ENCODE measurements at places on chromosomes 16 and 17.

DNA sequence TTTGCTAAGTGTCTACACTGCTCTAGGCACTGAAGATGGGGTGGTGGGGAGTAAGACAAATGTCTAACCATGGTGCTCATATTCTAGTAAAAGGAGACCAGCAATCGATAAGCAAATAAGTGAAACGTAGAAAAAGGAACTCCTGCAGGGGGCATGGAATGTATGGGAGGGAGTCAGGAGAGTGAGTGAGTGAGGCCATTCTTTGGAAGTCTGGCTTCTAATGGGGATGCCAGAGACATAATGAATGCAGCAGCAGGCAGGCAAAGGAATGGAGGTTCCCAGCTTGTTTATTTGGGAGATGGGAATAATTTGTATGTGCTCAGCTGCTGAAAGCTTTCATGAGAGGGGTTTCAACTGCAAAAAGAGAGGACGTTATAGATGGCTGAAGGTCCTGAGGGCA, 216.4 kb upstream of the DYNLRB2 start:
- no peak for DNase-seq

GRCh38 chr16:85145188-85145587, 32.9 kb upstream of the CIBAR2 start:
- no peak for DNase-seq

- DNase-seq, result no peak
Observed at GRCh38 chr16:57862698-57863433, 60.6 kb upstream of the KIFC3 start.

GRCh38 chr17:76557368-76558197, 17.7 kb downstream of the PRCD start:
- peak; percentile 95 for DNase-seq

DNA sequence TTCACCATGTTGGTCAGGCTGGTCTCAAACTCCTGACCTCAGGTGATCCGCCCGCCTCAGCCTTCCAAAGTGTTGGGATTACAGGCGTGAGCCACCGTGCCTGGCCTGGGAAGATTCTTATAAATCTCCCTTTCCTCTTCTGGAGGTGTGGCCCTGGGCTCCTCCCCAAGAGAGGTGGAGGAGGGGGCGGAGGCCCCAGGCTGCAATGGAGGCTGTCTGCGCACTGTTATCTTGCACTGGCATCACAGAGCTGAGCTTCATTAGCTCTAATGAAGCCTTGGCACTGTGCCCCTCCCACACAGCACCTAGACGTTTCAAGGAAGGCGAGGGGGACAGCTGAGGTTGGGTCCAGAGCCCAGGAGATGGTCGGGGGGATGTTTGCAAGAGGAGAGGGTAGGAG, 7.5 kb downstream of the ARHGAP23 start:
- DNase-seq, result no peak

- no peak for DNase-seq
Observed at GRCh38 chr16:27245276-27246172, 23.0 kb downstream of the NSMCE1 start.

DNA sequence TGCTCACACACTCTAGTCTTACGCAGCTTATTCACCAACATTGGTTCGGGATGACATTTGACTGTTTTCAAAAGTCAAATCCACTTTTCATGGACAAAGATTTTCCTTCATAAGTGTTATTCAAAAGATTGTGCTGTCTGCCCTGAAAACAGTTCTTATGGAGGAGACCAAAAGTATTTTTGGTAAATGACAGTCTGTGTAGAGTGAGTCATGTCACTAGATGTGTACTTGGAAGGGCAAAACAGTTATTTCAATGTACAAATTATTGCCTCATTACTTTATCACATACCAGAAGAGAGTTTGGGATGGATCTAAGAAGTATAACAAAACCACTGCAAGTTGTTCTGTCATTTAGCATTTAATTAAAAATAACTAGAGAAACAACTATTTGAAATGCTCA, 265.6 kb downstream of the CDH13 start:
- no peak for DNase-seq

GRCh38 chr16:89023621-89024511, 46.9 kb upstream of the CBFA2T3 start:
- no peak for DNase-seq

Data from mesothelial cell of epicardium (in vitro differentiated cells).